ENCODE measurements at places on chromosomes 1 and 21.
A peak's percentile ranks its signal among the peaks of the same experiment; 100 is the strongest.

DNA sequence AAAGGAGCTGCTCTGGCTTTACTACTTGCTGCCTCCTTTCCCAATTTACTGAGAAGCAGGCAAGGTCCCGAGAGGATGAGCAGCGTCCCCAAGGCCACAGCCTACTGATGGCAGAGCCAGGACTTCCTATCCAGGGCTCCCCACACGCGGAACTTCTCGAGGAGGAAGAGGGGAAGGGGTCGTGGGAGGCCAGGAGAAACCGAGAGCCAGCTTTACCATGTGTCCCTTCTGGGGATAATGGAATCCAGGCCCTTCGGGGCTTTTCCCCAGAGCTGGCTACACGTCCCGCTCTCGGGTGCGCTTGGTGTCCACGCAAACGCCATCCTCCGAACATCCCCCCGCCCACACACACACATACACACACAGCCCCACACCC lies 4.3 kb upstream of the CCN1 start:
- no peak for DNase-seq

DNA sequence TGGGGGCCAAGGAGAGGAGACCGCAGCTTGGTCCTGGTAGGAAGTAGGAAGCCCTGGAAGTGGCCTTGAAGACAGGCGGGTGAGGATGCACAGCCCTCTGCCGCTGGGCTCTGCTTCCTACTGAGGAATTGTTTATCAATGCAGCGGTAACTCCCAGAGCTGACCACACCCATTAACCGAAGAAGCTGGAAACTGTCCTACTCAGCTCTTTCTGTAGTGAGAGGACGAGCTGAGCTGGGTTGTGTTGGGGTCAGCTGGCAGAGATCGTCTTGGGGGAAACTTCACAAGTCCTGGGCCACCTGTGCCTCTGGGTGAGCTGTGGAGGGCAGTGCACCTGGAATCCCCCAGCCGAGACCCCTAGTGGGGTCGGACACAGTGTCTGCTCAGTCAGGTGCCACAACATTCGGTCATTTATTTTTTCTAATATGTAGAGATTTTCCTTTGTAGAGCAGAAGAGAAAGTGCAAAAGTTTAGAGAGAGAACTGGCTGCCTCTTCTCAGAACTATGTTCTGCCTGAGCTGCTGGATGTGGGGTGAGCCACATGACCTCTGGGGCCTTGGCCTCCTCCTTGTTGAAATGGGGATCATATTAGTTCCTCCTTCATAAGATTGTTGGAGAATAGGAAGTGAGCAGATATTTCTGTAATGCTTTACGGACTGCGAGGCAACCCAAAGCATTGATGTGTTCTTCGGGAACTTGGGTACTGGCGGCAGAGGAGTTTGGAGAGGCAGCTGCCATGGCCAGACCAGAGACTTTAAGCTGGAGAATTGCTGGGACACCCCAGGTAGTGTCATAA lies 3.6 kb downstream of the NECAP2 start:
- DNase-seq: no peak

DNA sequence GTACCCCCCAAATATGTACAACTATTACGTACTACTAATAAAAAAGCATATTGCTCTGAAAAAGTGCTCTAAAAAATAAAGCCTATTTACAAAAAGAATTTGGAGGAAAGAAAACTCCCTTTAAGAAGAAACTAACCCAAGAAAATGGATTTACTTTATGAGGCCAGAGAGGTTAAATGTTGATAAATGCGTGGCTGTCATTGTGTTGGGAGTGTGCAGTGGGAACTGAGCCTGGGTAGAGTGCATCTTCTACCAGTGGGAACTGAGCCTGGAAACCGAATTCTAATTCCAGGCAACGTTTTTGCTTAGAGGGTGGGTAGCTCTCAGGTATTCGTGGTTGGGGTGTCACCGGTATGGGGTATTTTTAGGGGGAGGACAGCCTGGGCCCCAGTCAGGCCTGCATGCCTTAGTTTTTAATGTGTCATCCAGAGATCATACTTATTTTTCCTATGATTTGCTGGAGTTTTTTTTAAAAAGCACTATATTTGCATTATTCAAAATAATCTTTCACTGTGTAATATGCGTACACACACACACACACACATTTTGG lies 24.1 kb upstream of the RNF187 start:
- DNase-seq: no peak

- DNase-seq: peak; percentile 62
Observed at GRCh38 chr21:25997788-25998611, 172.6 kb downstream of the APP start.

- no peak for DNase-seq
Observed at GRCh38 chr1:67969446-67969845, 81.0 kb downstream of the DIRAS3 start.

DNA sequence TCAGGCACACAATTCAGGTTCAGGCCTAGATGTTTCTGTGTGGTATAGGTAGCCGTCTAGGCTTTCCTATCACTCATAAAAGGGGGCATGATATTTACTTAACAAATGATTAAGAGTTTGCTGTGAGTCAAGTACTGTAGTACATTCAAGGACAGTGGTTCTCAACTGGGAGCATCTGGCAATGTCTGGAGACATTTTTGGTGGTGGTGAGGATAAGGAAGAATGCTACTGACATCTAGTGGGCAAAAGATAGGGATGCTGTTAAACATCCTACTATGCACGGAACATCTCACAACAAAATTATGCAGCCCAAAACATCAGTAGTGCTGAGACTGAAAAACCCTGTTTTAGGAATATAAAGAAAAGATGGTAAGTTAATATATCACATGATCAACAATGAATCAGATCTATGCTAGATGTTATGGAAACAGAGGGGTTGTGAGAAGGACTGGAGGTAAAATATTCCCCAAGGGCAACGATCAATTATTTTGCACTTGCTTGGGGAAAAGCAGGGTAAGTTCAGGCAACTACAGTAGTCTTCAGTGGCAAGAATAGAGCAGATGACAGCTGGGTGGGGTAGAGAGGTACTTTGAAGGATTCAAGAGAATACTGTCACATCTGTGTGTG lies 4.9 kb downstream of the DNTTIP2 start:
- no peak for DNase-seq

DNA sequence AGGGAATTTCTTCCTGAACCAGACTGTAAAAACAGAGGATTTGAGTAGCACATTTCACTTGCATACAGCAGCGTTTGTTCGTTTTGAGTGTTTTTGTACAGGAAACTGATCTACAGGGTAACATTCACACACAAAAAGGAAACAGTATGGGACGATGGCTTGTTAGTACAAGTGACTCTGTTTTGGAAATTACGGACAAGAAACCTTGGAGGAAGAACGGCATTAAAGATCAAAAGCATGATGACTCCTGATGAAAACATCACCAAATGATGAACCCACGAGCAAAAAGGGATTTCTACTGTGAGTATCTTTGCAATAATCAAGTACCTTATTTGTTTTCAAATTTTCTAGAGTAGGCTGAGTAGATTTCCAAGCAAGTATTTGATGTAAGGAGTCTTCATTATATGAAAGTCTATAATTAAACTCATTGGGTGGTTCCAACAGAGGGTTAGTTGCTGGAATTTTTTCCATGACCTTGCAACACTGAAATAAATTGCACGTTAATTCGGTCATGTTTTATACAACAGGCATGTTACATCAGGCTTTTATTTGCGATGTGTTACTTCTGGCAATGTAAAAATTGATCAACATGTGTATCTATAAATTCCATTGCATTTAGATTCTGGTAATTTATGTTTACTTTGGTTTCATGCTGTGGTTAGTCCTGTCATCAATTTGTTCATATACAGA lies 76.7 kb upstream of the KCNK2 start:
- DNase-seq: no peak

GRCh38 chr21:29939104-29939923 lies 482 bp downstream of the GRIK1 start:
- DNase-seq: no peak

DNA sequence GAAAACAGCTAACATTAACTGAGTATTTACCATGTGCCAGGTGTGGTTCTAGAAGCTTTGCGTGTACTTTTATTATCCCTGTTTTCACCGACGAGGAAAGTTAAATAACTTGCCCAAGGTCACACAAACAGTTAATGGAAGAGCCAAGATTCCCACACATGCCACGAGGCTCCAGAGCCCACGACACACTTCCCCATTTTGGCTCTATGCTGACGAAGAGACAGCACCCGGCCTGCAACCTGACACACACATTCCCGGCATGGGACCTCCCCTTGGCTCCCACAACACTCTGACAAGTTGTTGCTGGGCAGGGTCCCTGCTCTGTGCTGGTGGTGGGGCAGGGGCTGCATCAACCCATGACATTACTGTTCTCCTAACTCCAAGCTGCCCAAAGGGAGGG lies 52.8 kb downstream of the RAP1GAP start:
- DNase-seq: no peak
